ENCODE measurements at places on chromosomes 3 and 15. TPM values are rescaled to one million over a fixed set of nuclear protein-coding genes. Genes with fewer than 3 reads are reported as not detected.

DNA sequence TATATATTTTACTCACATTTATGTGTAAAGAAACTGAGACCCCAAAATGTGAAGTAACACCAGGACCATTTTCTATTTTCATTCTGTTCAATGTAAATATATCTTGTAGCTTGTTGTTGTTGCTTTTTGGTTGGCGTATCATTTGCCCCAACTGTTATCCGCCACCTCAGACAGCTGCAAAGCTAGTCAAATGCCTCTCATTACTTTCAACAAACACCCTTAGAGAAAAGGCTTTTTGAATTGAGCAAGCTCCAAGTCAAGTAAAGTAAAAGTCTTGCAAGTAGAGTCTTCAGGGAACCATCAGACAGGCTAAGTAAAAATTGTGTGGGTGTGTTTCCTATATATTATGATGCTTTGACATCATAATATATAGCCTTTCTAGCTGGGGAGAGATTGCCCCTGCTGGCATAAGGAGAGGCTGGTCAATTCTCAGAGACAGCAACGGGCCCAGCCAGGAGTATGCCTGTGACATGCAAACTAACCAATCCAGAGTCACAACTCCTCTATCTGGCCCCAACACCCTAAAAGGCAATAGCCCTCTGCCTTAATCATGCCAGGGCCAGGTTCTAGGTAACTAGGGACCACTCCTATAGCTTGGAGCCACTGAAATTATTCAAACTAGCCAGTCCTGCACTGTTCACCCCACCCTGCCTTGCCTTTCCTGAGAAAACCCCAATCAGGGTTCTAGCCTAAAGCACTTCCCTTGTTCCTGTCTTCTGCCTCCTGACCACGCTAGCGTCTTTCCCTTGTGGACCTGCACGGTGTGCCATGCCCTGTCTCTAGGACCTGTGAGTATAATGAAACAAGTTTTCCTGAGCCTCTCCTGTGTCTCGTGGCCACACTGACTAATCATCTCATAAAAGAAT lies 75.6 kb downstream of the RAD18 start:
- no peak for DNase-seq

SLC28A1 gene
- 7.5 TPM for polyA plus RNA-seq

DNA sequence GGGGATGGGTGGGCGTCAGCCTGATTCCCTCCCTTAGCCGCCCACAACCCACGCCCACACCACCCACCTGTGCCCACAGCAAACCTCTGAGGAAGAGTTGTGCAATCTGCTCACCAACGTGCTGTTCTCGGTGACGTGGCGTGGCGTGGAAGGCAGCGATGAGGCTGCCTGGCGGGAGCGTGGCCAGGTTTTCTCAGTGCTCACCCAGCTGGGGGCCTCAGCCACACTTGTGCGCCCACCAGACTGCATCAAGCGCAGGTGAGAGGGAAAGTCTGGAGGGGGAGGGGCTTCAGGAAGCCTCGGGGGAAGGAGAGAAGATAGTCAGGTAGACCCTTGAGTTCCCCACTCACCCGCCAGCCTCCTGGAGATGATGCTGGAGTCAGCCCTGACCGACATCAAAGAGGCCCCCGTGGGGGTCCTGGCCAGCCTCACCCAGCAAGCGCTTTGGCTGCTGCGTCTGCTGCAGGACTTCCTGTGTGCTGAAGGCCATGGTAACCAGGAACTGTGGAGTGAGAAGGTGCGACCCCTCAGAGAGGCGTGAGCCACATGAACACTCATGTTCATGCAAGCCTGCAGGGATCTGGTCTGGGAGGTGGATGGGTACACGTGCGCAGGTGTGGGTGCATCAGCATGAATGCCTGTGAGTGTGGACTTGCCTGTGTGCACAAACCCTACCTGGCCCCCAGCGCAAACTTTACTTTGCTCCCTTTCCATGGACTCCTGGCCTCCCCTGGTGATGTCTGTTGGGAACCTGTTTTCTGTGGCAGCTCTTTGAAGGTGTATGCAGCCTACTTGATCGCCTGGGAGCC lies 21.7 kb downstream of the NBEAL2 start:
- no peak for DNase-seq

DNA sequence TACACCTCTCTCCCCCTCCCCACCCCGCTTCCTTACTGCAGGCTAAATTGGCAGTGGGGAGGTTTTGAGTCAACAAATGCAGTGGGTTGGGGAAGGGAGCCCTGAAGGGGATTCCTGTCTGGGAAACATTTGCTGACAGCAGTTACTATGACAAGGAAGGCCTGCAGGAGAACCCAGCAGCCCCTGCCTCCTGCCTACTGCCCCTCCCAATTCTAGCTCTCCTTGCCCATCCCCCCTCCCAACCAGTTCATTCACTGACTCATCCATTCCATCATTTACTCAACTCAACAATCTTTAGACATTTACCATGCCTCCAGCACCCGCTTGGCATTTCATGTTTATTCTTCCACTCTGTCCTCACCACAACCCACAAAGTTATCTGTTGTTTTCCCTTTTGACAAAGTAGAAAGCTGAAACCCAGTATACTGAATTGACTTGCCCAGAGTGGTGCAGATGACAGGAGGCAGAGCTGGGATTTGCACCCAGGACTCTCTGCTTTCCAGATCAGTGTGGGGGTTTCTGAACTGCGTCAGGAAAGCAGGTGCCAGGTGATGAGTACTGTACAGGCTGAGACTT lies 75.0 kb downstream of the MAGEF1 start:
- no peak for DNase-seq

DNA sequence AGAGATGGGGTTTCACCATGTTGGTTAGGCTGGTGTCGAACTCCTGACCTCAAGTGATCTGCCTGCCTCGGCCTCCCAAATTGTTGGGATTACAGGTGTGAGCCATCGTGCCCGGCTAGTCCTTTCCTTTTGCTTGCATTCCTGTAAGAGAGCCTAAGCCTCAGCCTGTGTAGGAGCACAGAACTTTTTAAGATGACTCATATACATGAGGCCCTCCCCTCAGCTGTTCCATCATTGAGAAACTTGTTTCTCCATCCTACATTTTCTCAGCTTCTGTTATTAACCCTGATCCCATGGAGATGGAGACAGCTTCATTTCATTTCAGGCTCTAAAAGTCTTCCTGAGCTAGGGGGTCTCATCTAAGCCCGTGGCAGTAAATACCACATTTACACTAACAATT lies 123.3 kb downstream of the PLOD2 start:
- no peak for DNase-seq

PDZRN3 gene
- polyA plus RNA-seq: 48.5 TPM

XCR1 gene
- polyA plus RNA-seq: 0.15 TPM

DNA sequence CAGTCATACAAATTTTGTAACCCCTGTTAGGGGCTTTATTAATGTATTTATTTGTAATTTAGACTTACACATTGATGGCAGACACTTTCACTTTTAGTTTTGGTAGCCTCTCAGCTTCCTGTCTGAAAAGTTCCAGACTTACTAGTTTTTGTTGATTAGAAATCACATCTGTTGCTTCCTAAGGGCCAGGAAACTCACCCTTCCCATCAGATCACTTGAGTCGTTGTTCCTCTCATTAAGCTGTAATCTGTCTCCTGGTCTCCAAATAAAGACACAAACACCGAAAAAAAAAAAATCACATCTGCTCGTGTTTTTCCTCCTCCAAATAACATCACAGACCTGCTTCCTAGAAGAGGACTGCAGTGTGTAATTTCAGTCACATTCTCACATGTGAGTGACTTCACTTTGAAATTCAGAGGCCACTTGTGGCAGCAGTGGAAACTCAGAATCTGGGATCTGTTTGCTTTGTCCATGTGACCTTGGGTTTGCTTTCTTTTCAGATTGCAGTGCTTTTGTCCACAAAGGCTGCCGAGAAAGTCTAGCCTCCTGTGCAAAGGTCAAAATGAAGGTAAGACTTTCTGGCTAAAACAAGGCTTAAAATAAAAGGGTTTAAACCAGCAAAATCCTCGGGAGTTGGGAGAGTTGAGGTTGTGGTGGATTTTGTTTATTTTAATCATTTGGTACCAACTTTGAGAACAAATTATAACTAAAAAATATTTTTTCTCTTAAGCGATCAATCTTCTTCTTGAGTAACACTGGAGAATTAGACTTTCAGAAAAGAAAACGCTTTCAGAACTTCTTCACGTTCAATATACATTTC lies 87.0 kb downstream of the KLHL25 start:
- DNase-seq: peak; percentile 64

- no peak for DNase-seq
These were observed 62.4 kb downstream of the NSMCE3 start for GRCh38 chr15:29207027-29207757.

GP5 gene
- polyA plus RNA-seq: 0.40 TPM

Data from left kidney (tissue), 8 donors.